ENCODE measurements at places on chromosomes 4 and X. TPM values are rescaled to one million over a fixed set of nuclear protein-coding genes. Genes with fewer than 3 reads are reported as not detected.

GABRG1 gene
- total RNA-seq = not detected

NBDY gene
- 29.0 TPM for total RNA-seq

- H3K27me3 ChIP-seq = peaks cover 2% of the 10 kb centered on the region
- DNase-seq = no peak
- no peaks in the 10 kb centered on the region for H3K36me3 ChIP-seq
- no peak overlapping the region for H3K27ac ChIP-seq
Observed at GRCh38 chr4:26213317-26213716, 107.5 kb upstream of the RBPJ start.

- H3K36me3 ChIP-seq = no peaks in the 10 kb centered on the region
- no peak for DNase-seq
- no peaks in the 10 kb centered on the region for H3K4me1 ChIP-seq
- H3K4me3 ChIP-seq = no peak overlapping the region
- no peak overlapping the region for H3K27ac ChIP-seq
- peaks cover 2% of the 10 kb centered on the region for H3K27me3 ChIP-seq
Observed at GRCh38 chr4:24675721-24676389, 91.5 kb upstream of the DHX15 start.

DNA sequence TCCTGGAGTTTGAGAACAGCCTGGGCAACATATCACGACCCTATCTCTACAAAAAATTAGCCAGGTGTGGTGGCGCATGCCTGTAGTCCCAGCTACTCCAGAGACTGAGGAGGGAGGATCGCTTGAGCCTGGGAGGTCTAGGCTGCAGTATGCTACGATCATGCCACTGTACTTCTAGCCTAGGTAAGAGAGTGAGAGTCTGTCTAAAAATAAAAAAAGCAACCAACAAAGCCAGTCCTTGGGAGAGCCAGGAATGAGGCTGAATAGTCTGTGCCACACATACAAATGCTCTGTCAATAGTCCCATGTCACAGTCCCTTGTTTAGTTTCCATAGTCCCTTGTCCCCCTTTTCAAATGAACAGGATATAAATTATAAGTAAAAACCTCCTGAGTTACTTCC lies 19.3 kb upstream of the PRSS48 start:
- H3K36me3 ChIP-seq = no peaks in the 10 kb centered on the region
- H3K4me1 ChIP-seq = no peaks in the 10 kb centered on the region
- DNase-seq = no peak
- no peak overlapping the region for H3K27ac ChIP-seq

- no peaks in the 10 kb centered on the region for H3K27me3 ChIP-seq
- no peaks in the 10 kb centered on the region for H3K4me1 ChIP-seq
- H3K4me3 ChIP-seq = no peak overlapping the region
- H3K27ac ChIP-seq = no peak overlapping the region
- peaks cover 3% of the 10 kb centered on the region for H3K36me3 ChIP-seq
- no peak for DNase-seq
Observed at GRCh38 chr4:158835226-158836001, 66.6 kb downstream of the FNIP2 start.

Measured in CD4-positive, CD25-positive, alpha-beta regulatory T cell (primary cell).